Small intestine (tissue), 16 donors: ENCODE measurements at places on chromosomes 3 and 15.
A peak's percentile ranks its signal among the peaks of the same experiment; 100 is the strongest.

DNA sequence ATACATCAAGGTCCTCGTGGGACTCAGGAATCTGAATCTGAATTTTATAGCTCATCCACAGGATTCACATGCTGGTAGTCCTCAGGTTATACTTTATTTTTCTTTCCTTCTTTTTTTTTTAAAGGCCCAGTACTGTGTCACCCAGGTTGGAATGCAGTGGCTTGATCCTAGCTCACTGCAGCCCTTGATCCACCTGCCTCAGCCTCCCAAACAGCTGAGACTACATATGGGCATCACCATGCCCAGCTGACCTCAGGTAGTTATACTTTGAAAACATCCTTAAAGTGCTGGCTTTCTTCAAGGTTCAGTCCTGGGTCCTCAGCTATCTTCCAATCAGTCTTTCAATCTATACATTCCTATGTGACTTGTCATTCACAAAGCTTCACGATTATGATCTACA lies 38.2 kb downstream of the SNX4 start:
- DNase-seq: no peak

- DNase-seq: no peak
These were observed 849.1 kb downstream of the DIPK2A start for GRCh38 chr3:144820726-144821125.

GRCh38 chr15:57135800-57136199 lies 217.4 kb downstream of the TCF12 start:
- DNase-seq: no peak

GRCh38 chr3:194134231-194134756 lies 1.7 kb upstream of the HES1 start:
- DNase-seq: peak; percentile 49

DNA sequence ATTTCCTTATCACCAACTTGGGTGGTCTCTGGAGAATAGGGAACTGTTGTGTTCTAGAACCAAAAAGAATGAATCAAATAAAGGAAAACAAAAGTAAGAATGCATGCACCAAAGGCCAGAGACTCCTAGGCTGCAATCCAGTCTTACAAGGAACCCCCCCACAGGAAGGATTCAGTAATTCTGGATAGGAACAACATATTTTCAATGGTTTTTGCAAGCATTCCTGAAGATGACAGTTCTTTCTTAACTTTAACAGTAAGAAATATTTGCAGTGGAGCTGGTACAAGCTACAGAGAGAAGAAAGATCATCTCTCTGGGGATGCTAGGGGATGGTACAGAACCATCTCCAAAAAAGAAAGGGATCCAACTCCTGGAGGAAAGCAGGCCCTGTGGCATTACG lies 116.2 kb upstream of the CHRM5 start:
- DNase-seq: no peak

DNA sequence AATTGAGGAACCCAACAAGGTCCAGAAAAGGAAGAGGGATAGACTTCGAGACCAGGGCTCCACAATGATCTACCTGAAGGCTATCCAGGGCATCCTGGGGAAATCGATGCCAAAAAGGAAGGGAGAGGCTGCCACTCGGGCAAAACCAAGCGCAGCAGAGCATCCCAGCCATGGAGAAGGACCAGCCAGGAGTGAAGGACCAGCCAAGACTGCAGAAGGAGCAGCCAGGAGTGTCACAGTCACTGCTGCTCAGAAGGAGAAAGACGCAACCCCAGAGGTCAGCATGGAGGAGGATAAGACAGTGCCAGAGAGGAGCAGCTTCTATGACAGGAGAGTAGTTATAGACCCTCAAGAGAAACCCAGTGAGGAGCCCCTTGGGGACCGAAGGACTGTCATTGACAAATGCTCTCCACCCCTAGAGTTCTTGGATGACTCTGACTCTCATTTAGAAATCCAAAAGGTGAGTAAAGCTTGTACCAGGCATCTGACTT lies 12.0 kb downstream of the TATDN2 start:
- no peak for DNase-seq

GRCh38 chr3:95333826-95334225 lies 1271.0 kb downstream of the NSUN3 start:
- no peak for DNase-seq

DNA sequence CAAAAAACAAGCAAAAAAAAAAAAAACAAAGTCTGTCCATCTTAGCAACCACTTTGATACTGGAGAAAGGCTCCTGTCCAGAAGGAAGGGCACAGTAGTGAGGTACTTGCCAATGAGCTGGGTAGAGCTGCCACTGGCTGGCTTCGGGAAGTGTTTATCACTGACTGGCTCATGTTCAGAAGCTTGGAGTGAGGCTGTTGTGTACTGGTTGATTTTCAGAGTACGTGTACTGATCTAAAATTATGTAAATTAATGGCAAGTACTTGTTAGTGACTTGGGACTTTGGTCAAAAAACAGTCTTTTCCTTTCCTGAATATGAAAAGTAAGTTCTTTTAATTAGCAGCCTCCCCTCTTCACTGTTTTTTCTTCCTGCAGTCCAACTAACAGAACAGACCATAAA lies 979 bp upstream of the ZNF621 start:
- DNase-seq: peak; percentile 2

DNA sequence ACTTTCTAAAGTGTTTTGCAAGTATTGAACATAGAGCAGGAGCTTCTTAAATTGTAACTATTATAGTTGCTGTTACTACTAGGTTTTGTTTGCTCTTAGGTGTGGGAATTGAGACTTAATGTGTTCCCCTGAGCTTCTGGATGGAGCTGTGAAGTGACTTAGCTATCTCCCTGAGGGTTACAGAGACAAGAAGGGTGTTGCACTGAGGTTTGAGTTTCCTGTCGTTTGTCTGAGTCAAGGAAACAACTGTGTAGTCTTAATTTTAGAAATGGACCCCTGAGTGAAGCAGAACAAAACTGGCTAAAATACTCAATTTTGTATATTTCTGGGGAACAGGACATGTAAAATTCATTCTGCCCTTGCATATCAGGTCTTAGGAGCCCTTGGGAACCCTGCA lies 20.4 kb downstream of the TTC21A start:
- no peak for DNase-seq

GRCh38 chr3:123143669-123144411 lies 57.9 kb upstream of the SEC22A start:
- DNase-seq: peak; percentile 22

- no peak for DNase-seq
These were observed 20.5 kb downstream of the GPR171 start for GRCh38 chr3:151182349-151183079.

DNA sequence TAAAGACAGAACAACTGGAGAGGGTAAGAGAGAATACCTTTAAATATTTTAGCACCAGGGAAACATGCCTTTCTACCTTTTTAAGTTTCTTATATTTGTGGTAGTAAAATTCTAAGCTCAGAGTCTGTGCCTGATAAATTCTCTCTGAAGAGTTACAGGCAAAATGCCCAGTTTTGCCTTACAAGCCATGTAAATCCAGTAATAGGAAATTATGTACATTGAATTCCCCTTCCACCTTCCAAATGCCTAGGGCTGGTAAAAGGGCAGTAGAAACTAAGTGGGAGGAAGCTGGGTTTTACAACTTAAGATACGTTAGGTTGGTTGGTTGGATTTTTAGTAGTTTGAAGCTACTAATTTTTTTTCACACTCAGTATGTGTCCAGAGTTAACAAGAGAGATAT lies 43.1 kb upstream of the TP63 start:
- no peak for DNase-seq
